ENCODE measurements at places on chromosomes 4 and X. TPM values are rescaled to one million over a fixed set of nuclear protein-coding genes. Genes with fewer than 3 reads are reported as not detected.
A peak's percentile ranks its signal among the peaks of the same experiment; 100 is the strongest.

DNA sequence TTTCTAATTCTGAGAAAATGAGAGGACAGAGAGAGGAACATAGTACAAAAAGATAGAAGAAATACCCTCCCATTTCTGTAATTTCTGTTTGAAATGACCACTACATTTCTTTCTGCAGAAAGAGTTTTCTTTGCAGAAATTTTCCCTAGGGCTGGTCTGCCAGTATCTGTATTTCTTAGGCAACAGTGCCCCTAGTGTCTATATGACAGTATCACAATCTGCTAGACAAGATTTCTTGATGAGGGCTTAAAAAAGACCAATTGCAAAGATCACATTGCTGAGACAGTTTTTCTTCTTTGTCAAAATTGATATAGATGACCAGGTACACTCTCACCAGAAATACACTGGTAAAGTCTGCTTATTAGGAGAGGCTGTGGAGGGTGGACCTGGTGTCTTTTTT, 81.0 kb upstream of the ZDHHC15 start:
- DNase-seq: no peak

DNA sequence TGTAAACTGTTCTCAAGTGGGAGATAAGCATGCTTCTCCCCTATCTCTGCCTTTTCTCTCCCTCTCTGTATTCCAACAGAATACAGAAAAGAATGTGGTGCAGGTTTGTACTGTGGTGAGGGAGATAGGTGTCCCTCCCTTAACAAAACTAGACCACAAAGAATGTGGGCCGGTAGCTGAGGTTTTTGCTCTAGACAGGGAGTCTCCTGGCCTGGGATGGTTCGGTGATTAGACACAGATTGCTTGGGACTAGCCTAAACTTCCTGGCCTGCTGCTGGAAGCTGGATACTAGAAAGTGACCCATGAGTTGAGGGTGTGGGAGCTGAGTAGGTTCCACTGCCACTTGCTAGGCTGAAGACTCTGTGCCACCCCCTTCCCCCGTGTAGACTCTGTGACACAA, 143.0 kb downstream of the CXXC4 start:
- DNase-seq: no peak

DNA sequence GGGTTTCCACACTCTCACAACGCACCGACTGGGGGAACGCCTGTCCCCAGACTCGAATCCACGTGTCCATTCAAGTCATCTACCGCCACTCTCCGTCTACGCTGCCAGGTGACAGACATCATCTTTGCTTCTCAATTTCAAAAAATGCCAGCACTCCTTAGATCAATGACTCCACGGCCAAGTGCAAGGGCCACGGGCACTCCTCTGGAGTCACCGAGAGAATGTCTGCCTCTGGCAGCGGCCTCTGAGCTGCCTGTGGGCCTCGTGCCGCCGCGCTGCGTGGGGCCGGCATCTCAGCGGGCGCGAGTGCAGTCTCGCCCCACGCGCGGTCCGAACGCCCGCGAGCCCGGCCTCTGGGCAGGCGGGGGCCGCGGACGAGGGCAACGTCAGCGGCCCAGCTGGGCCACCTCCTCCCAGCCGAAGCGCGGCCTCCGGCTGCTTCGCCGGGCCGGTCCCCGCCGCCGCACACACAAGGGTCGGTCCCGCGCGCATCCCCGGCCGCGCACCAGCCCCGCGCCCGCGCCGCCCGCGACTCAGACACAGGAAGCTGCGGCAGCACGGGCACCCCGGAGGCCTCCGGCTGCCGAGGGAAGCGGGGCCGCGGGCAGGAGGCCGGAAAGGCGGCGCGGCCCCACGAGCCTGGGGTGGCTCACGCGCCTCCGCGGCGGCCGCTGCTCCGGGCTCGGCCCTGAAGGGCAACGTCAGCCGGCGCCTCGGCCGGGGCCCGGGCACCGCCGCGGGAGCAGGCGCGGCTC, 450 bp downstream of the ACSL1 start:
- no peak for DNase-seq

DNA sequence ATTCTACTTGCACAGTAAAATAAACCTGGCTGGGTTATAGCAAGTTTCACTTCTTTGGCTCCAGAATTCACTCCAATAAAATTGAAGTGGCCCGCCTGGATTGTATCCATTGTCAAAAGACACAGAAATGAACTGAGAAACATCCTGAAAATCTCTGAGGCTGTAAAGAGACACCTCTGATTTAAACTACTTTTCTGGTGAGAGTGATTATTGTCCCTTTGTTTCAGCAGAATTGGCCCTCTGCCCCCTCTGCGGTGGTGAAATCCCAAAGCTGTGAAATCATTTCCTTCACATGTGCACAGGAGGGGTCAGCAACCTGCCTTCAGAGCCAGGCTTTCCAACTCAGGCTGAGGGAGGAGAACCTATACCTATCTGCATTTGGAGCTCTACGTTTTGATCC, 23.0 kb downstream of the GAB3 start:
- peak; percentile 68 for DNase-seq

DNA sequence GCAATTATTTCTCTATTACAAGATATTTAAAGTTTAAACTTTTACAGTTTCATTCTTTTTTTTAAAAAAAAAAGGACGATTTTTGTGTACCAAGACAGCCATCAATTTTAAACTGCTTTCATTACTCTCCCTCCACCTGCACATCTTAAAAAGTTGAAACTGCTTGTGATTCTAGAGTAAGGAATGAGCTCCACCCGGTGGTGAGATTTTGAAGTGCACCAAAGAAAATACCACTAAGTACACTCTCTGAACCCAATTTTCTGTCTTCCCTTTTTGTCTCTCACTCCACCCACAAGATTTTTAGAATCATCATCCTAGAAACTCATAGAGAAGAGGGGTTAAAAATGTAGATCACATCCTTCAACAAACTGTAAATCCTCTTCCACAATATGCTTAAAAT, 91.3 kb upstream of the WDR44 start:
- DNase-seq: no peak

DNA sequence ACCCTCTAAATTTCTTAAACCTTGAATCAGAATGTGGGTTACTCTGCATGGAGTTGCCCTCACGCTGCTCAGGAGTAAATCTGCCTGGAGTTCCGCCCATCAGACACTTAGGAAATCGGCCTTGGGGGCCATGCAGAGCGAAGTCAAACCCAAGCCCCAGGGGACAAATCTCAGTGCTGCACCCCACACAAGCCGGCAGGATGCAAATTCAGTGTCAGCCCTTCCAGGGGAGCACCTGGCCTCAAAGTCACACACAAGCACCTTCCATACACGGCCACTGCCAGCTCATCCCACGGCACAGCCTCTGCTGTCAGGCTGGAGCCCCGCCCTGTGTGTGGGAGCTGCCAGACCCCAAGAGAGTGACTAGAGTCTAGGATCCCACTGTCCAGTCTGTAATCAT, 27.4 kb downstream of the RNF212 start:
- DNase-seq: peak; percentile 39

DNA sequence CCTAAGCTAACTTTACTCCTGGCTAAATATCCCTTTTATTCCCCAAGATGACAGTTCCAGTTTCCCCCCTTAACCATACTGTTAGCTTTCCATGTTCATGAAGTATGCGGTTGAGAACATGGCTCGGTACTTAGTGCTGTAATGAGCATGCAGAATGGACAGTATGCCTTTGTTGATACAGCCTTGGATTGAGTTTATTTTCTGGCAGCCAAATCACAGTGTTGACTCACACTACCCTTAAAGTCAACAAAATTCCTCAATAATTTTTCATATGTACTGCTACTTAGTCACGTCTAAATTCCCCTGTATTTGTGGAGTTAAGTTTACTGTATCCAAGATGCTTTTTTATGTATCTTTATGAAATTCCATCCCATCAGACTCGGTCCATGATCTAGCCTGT, 1.4 kb upstream of the VEGFC start:
- no peak for DNase-seq

- no peak for DNase-seq
Observed at GRCh38 chr4:161097821-161098220, 1066.0 kb downstream of the FSTL5 start.

DNA sequence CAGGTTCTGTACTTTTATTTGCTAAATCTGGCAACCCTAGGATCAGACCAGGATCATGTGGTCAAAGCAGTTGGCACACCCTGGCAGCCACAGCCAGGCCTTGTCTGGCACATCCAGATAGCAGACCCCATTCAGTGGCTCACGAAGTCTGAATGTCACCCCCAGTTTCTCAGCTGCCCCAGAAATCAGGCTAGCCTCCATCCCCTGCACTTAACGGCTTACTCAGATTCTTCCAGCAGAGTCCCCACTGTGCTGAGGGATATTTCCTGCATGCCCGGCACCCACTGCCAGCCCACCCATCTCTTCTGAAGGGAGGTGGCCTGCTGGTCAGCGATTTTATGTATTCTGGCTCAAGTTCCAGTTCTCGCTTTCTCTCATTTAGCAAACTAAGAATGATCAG, 4.7 kb upstream of the AWAT2 start:
- no peak for DNase-seq

EPGN gene
- total RNA-seq: 0.19 TPM

DNA sequence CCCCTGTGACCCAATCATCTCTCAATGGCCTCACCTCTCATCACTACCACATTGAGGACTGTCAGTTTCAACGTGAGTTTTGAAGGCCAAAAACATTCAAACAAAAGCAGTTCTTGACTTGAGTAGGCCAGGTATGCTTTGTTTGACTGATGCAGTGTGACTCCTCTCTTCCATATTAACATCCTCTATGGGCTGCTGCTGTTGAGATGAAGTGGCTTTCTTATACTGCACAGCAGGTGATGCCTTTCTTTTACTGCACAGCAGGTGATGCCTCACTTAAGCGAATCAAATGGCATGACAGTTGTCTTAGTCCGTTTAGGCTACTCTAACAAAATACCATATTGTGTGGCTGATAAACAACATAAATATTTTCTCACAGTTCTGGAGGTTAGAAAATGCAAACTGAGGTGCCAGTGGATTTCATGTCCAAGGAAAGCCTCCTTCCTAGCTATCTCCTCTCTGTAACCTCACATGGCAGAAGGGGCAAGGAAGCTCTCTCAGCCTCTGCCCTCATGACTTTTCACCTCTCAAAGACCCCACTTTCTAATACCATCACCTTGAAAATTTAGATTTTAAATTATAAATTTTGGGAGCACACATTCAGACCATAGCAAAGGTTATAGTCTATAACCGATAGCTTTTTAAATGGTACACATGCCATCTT, 2267.9 kb upstream of the AGA start:
- DNase-seq: no peak

DNA sequence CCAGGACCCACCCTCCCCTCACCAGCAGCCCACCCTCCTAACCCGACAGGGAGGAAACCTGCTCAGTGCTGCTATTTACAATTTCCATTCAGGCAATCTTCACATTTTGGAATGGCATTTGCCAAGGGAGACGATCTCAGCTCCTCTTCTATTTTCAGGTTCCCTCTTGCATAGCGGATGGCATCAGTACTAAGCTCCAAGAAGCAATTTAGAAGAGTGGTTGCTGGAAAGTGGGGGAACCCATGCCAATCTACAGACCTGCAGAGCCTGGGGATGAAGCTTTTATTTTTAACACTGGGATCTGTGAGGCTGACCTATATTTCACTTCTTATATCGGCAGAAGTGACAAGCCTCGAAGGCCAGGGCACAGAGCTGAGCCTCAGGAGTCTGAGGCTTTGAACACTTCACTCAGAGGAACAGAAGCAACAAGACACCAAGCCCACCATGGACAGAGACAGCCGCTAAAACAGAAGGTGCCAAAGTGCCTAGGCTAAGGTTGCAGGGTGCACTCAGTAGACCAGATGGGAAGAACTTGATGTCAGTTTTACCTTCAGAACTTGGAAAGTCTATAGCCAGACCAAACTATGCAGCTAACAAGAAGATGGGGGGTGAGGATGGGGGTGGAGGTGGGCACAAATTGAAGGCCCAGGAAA, 44.0 kb downstream of the SCD5 start:
- no peak for DNase-seq

- no peak for DNase-seq
Observed at GRCh38 chr4:5753766-5754528, 42.9 kb downstream of the EVC start.

GRCh38 chrX:154805696-154806091, 409 bp upstream of the MPP1 start:
- DNase-seq: no peak

DNA sequence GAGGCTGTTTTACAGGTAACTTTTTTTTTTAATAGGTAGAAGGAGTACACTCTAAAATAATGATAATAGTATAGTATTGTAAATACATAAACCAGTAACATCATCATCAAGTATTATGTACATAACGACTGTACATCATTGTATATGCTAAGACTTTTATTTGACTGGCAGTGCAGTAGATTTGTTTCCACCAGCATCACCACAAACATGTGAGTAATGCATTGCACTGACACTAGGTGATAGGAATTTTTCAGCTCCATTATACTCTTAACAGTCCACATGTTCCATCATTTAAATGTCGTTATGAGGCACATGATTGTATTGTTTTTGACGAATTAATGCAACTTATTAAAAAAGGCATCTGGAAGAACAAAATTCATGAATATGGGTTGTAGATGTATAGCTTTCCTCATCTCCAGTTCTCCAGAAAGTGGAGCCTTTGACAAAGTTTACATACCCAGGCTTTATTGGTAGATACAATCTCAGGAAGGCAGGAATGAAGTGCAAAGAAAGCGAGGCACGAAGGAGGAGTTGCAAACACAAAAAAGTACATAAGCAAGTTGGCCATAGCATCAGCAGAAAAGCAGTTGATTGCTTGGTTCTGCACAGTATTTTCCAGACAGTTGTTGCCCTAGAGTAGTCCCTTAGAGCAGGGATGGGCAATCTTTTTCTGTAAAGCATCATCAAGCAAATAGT, 336.9 kb upstream of the NR3C2 start:
- DNase-seq: no peak

DMRTC1 gene
- total RNA-seq: not detected

GRCh38 chrX:82219129-82219528, 1017.2 kb downstream of the SH3BGRL start:
- DNase-seq: no peak

- no peak for DNase-seq
Observed at GRCh38 chr4:47717188-47717587, 120.7 kb downstream of the CORIN start.

POF1B gene
- 0.89 TPM for total RNA-seq

DNA sequence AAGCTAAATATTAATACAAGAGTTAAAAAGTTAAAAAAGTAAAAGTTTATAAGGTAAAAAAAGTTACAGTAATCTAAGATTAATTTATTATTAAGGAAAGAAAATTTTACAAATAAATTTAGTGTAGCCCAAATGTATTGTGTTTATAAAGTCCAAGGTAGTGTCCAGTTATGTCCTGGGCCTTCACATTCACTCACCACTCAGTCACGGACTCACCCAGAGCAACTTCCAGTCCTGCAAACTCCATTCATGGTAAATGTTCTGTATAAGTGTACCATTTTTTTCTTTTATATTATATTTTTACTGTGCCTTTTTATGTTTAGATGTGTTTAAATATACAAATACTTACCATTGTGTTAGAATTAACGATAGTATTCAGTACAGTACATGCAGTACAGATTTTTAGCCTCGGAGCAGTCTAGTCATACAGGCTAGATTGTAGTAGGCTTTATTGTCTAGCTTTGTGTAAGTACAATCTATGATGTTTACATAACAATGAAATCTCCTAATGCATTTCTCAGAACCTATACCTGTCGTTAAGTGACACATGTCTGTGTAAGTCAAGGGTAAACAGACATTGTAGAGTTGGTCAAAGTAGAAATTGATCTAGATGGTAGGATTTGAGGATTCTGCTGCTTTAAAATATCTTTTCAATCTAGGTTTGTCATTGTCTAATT, 197.7 kb downstream of the GC start:
- DNase-seq: no peak

DCLK2 gene
- 19.9 TPM for total RNA-seq

GRCh38 chr4:57426779-57427395, 316.7 kb upstream of the IGFBP7 start:
- no peak for DNase-seq

All from Right ventricle myocardium inferior (tissue), 1 donor.